H1 (cell line): ENCODE measurements at places on chromosomes 6 and 20. TPM values are rescaled to one million over a fixed set of nuclear protein-coding genes. Genes with fewer than 3 reads are reported as not detected.

GRCh38 chr6:132005178-132005577 lies 54.0 kb upstream of the CCN2 start:
- no peak for DNase-seq

DNA sequence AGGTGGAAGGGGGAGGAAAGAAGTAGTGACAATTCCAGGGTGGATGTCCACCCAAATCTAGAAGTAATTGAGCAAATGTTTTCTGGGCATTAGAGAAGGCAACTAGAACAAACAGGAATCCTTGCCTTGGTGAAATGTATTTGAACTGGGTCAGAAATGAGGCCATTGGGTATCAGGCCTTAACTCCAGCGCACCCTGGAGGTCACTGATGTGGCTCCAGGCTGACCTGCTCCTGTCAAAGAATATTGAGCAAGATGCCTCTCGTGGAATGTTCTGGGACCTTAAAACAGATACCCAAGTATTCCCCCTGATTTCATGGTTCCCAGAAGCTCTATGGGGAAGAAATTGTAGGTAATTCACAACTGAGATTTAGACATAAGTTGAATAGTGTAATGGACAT lies 6.9 kb downstream of the HLA-DPB1 start:
- no peak for DNase-seq

- DNase-seq, result no peak
These were observed 38.5 kb upstream of the NELFCD start for GRCh38 chr20:58942549-58942948.

DNA sequence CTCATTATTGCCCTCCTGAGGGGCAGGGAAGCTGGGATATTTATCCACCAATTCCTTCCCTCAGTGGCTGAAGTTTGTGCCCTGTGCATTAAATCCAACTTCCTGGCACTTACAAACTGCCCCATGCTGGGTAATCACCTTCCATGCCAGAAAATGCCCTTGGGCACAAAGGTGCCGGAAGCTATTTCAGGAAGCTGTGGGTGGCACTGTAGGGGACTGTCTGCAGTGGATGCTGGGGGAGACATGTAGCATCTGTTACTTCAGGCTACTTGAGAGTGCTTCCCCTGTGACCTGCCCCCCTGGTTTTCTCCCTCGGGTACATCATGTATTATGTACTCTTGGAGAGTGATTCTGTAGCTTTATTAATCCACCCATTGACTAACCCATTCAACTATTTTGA lies 24.7 kb upstream of the RALGAPA2 start:
- no peak for DNase-seq

GRCh38 chr6:109961611-109962041 lies 16.5 kb upstream of the GPR6 start:
- DNase-seq, result no peak

- DNase-seq, result peak; percentile 69
These were observed 155.6 kb upstream of the SNX9 start for GRCh38 chr6:157667211-157668008.

DNA sequence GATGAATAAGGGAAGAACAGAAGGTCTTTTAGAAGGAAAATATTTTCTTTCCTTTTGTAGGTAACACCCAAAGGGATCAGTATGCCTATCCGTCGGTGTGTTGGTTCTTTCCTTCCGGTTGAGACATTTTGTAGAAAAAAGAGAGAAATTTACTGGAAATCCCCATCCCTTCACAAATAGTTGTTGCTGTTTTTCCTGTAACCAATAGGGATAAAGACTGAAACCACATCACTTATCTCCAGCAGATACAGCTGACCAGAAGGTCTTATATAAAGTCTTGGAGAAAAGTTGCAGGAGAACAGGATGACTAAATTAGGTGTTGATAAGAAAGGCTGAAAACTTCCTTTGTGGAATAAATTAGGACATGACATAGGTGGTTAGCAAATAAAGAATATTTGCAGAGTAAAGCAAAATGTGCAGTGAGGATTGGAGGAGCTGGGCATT lies 14.8 kb upstream of the HLA-DRB1 start:
- no peak for DNase-seq

DNA sequence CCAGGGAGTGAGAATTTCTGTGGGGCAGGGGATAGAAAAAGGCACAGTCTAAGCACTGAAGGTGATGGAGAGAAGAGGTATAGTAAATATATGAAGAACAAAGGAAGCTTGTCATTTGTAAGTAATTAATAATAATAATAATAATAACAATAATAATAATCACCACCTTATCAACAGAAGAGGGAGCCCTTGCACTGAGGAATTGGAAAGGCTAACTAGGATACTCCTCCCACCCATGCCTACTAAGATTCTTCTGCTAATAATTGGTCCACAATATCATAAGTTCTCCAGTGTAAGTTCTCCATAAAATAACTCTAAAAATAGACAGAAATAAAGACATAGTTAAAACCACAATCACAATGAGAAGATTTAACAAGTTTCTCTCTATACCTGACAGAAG lies 912 bp upstream of the OR12D3 start:
- no peak for DNase-seq

DNA sequence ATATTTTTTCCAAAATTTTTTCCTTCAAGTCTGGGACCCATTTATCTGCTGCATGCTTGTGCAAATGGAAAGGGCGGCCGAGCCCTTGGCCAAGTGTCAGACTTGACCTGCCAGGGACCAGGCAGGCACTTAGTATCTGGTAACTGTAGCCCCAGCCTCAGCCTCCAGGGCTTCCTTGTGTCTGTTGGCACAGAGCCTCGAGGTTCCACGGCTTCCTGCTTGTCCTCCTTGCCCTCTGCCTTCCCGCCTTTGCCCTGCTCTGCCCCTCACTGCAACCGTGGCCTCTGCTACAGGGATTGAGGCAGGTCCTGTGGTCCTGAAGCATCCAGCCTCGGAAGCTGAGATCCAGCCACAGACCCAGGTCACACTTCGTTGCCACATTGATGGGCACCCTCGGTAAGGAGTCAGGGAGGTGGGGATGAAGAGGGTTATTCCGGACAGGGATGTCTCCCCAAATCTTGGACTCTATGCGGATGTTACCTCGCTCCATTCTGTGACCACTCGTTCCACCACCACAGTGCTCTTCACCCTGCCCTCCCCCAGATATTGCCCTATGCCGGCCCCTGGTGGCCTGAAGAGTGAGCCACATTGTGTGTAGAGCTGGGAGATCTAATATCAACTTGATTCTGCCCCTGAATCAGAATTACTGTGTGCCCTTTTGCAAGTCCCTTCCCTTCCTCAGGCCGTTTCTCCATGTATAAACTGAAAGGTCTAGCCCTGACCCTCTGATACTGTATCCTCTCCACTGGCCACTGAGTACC lies 41.5 kb upstream of the SRF start:
- DNase-seq, result peak; percentile 63

GRCh38 chr6:129510950-129511349 lies 199.0 kb downstream of the ARHGAP18 start:
- no peak for DNase-seq

DNA sequence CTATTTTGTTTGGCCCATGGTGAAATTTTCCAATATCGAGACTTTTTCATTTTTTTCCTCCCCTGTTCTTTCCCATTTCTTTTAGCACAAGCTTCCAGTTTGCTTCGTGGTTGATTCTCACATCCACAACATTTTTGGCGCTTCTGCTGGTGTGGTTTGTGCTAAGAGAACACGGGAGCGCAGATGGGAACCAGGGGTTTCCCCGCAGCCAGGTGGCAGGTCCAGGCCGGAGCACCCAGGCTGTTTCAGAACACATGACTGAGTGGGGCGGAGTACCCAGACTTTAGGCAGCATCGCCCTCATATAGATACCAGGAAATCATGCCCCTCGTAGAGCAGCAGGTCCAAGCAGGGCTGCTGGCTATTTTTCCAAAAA lies 58.0 kb downstream of the SYTL3 start:
- no peak for DNase-seq

DNA sequence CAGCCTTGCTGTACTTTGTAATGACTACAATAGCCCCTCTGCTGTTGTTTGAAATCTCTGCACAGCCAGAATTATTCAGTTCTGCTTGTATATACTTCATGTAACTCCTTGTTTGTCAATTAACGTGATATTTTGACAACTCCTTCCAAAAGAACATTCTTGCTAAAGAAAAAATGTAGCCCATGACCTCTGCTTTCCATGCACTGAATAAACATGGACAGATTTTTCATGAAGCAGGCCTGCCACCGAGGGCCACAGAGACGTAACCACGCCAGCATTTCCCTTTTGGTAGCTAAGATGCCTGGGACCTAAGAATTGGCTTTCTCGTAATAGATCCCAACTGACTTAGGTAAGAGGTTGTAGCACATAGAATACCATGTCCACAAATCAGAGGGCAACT lies 135.9 kb downstream of the MYLK4 start:
- no peak for DNase-seq

GRCh38 chr20:58277107-58277506 lies 32.4 kb upstream of the RAB22A start:
- no peak for DNase-seq

- no peak for DNase-seq
These were observed 545.6 kb upstream of the MAP3K7 start for GRCh38 chr6:91132461-91132860.

GRCh38 chr20:4113615-4114603 lies 98.6 kb upstream of the RNF24 start:
- DNase-seq, result no peak

GRCh38 chr6:7473805-7474719 lies 67.4 kb upstream of the DSP start:
- DNase-seq, result no peak

- DNase-seq, result no peak
These were observed 21.8 kb upstream of the RAB23 start for GRCh38 chr6:57243954-57244353.

DNA sequence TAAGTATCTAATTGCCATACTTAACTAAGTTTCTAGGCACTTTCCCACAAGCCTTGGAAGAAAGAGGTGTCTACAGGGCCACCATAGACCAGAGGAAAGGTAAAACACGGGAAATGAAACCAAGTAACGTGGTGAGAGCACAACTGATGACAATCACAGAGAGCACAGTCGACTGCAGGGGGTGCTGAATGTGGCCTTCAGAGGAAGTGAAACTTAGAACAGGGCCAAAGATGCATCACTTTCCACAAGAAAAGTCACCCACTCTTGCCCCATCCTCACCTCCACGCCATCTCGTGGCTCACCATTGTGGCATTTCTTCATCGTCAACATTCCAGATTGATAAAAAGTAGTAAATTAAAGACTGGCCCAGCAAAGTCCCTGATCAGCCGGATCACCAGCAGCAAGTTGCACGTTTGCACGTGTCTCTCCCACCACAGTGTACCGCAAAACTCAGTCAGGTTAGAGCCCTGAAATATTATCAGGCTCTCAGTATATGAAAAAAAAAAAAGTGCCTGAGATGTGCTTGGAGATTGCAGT lies 31.4 kb downstream of the HIVEP2 start:
- no peak for DNase-seq

DNA sequence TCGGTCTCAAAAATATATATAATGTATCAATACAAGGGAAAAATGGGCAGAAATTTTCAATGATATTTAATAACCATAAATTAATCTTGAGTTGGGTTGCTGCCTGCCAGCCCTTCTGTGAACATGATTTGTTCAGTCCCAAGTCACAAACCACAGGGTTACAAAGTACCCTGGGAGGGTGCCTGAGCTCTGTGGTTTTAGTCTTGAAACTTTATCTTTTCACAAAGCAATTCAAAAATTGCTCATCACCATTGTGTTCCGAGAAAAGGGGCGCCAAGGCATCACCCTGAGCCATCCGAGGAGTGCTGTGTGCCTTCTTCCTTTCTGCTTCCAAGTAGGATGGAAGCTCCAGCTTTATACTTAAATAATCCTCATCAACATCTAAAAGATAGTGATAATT lies 141.6 kb upstream of the AKAP12 start:
- DNase-seq, result no peak

TMEM200A gene
- 12.9 and 13.9 TPM in 2 replicates for total RNA-seq

PAX1 gene
- not detected in 2 replicates for total RNA-seq

SRMS gene
- 0.29 and 0.76 TPM in 2 replicates for total RNA-seq

NFATC2 gene
- total RNA-seq, result 0.84 and 0.91 TPM in 2 replicates

ULBP3 gene
- total RNA-seq, result 3.3 and 4.2 TPM in 2 replicates

TFAP2D gene
- total RNA-seq, result not detected in 2 replicates
